Posterior vena cava (tissue), 2 donors: ENCODE measurements at places on chromosomes 3 and 15. TPM values are rescaled to one million over a fixed set of nuclear protein-coding genes. Genes with fewer than 3 reads are reported as not detected.

DNA sequence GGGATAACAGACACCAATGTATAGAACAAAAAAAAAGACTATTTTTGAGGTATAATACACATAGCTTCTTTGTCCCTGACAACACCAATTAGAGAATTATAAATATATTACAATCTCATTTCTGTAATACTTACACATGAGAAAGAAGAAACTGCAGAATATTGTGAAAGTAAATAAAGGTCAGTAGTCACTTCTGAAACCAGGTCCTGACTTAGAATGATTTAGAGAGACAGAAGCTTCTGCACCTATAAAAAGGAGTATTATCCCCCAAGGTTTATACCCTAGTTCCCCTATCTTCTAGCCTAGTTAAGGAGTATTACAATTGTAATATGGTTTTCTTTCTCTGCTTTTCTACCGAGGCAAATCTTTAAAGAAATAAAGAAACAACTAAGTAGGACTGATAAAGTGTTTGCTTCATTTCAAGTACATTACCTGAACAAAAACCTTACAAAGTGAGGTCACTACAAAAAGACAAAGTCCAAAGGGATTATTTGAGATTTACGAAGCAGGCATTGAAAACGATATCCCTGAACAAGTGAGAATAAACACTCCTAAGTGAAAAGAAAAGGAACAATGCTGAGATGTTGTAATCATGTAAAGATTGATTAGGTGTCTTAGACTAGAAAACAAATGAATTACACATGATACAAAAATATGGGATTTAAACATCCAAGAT, 103.0 kb downstream of the GBE1 start:
- no peak for DNase-seq

DNA sequence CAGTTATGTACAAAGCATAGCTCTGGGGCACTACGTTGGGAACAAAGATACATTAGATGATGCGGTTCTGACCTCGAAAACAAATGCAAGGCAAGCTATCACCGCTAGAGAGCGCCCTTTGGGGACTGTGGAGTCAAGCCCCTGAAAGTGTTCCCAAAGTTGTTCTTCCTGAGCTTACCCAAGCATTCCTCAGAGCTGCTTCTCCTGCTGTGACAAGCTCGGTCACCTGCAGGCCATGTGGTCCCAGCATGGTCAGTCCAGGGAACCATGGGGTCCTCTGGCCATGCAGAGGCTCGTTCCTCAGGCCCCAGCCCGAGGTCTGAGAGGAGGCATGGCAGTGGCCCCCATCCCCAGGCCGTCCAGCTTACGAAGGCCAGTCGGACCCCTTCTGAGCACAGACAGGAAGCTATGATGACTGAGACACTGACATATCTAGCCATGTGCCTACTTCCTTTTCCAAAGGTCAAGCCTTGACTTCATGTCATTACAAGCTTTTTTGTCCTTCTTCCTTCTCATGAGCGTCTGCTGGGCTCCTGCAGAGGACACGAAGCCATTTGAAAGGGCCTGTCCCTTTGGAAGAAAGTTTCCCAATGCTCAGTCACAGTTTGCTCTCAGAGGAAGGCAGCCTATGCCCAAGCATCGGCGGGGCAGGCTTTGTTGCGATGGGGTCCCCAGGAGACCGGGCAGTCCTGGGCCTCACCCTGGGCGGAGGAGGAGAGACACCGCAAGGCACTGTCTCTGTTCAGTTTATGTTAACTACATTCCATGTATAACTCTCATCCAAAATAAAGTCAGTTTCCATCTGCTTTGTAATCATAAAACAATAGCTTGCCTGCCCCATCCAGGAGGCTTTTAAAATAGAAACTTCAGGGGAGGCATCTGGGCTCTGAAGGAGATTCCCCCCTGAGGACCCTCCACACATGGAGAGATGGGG, 79.3 kb downstream of the ATP10A start:
- peak; percentile 77 for DNase-seq

Gene ZNF620
- 3.6 TPM for total RNA-seq

DNA sequence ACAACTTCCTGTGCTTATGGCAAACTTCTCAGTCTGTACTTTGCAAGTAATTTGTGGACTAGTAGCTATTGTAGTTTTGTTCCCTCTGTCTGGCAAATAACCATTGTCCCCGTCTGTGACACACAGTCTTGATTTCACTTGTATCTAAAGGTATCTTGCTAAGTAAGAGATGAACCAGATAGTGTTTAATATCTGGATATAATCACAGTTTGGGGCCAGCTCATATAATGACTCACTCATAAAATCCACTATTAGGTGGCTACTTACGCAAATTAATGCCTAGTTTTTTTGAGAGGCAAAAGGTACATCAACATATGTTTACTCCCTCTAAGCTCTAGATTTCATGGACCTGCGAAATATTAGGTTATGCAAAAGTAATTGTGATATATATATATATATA, 30.4 kb downstream of the VGLL3 start:
- no peak for DNase-seq

DNA sequence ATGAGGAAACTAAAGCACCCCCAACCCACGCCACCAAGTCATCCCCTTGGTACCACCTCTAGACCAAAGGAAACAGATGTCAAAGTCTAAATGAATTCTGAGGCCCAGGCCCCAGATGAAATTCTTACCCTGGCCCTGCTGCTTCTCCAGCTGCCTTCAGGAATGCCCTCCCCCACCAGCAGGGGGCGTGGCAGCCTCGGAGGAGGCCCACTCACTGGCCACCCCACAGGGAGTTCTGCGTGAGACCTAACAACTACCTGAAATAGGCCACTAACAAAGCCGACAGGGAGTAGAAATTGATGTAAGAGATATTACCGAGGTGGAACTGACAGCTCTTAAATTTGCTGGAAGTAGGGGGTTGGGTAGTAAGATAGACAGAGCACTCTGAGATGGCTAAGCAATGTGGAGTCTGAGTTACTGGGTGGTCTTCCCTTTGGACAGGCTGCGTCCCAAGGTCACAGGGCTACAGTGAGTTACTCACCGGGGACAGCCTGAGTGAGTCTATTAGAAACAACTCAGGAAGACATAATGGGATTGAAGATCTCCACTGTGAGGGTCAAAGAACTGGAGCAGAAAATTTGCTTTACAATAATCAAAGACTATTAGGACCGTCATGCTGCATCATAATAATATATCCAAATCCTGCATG, 240.7 kb downstream of the SHOX2 start:
- no peak for DNase-seq

GRCh38 chr3:41267975-41268640, 68.8 kb downstream of the CTNNB1 start:
- DNase-seq, result no peak

Gene BUB1B
- total RNA-seq, result 0.86 TPM

Gene DLEC1
- 0.51 TPM for total RNA-seq

Gene CNOT10
- total RNA-seq, result 26.5 TPM

GRCh38 chr15:93055211-93055610, 33.8 kb downstream of the RGMA start:
- DNase-seq, result no peak

Gene CCDC39
- total RNA-seq, result 0.90 TPM

Gene ABI3BP
- 470 TPM for total RNA-seq

GRCh38 chr3:66038726-66039589, at the start of gene MAGI1:
Gene MAGI1 (minus strand): TSS chr3:66038918. CDS start chr3:66038308, 610 bp downstream.
- DNase-seq, result peak; percentile 95

Gene IVD
- 38.9 TPM for total RNA-seq

DNA sequence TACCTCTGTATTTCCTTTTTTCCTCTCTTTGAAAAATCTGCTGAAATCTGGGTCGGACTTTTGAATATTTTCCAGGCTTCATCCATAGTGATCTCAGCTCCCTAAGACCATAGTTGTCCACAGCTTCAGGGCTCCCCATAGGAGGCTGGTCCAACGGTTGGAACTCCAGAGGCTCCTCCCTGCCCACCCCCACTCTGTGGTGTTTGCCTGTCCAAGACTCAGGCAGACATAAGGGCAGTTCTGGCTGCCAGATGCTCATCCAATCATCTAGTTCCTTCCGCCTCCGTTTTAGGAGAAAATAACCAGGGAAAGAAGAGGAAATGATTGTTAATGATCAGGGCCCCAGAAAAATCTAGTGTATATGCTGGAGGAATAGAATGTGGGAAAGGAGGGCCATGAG, 27.9 kb upstream of the PRTG start:
- DNase-seq, result no peak

Gene SLC51A
- not detected for total RNA-seq

GRCh38 chr15:80455051-80455648, 51.0 kb downstream of the ARNT2 start:
- DNase-seq, result no peak

Gene C3orf85
- not detected for total RNA-seq

GRCh38 chr3:45955017-45955647, 11.9 kb downstream of the CXCR6 start:
- DNase-seq, result no peak

Gene SNX33
- 30.9 TPM for total RNA-seq

DNA sequence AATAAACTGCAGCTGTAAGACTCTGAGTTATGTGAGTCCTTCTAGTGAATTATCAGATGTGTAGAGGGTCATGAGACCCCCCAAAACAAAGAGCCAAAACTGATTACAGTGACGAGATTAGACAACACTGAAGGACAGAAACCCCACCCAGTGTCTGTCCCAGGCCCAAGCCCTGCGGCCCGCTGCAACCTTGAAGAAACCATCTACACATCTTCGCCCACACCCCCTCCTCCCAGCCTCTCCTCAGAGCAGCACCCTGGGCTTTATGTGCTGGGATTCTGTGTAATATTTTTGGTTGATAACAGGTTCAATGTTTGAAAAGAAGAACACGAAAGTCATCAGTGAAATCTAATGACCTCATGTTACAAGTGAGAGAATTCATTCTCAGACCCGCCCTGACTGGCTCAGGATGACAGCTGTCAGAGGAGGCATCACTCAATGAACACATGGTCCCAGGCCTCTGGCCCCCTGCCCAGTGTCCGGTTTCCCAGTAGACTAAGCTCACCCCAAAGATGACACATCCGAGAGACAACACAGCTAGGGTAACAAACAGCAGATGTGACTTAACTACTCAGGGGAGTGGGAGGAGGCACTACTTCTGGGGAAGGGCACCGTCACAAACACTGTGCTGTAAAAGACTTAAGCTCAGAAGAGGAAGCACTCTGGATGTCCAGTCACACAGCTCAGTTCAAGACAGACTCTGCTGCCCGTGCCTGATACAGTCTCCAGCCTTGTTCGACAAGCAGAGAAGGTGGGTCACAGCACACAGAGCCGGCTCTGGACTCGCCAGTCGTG, 48.9 kb downstream of the NIPA2 start:
- DNase-seq, result peak; percentile 72

DNA sequence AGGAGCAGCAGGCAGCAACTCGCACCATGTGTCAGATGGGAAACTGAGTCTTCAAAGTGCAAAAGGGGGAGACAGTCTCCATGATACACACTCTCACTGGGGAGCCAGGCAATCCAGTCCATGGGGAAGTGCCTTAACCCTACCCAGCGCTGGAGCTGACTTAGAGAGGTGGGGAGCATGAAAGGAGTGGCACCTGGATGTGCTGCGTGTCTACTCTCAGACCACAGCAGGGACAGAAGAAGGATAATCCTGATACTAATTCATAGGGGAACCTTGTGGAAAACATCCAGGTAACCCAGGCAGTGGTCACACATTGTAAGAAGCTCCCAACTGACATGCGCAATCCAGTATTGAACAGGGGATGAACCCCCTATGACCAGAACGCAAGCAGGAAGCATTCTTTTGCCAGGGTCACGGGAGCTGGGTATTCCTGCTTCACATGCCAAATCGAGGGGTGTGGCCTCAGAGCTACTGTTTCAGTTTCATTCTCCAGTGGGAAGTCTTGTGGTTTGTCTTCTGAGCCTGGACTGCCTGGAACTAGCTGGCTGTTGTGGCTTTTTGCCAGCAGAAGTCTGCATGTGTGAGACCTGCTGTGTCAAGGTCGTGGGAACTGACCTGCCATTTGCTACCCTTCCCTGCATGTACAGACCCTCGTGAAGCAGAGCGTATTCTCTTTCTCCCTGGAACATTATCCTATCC, 367.6 kb upstream of the NDN start:
- no peak for DNase-seq

GRCh38 chr15:81197255-81197630, 564 bp downstream of the IL16 start:
- no peak for DNase-seq

- no peak for DNase-seq
Measured at GRCh38 chr3:173191611-173192010, 50.6 kb upstream of the SPATA16 start.

- no peak for DNase-seq
Measured at GRCh38 chr3:30518872-30519271, 87.5 kb upstream of the TGFBR2 start.

GRCh38 chr15:39924437-39924836, 4.4 kb upstream of the GPR176 start:
- no peak for DNase-seq

Gene RHO
- not detected for total RNA-seq

Gene IL5RA
- total RNA-seq, result 0.46 TPM

Gene SCG3
- 0.14 TPM for total RNA-seq

GRCh38 chr15:87680208-87680607, 576.3 kb downstream of the NTRK3 start:
- DNase-seq, result no peak

GRCh38 chr3:82743196-82743595, 981.8 kb upstream of the GBE1 start:
- DNase-seq, result no peak

GRCh38 chr3:105837143-105837740, 31.6 kb downstream of the CBLB start:
- no peak for DNase-seq

Gene ERC2
- total RNA-seq, result 0.14 TPM

Gene P3H2
- total RNA-seq, result 20.5 TPM

DNA sequence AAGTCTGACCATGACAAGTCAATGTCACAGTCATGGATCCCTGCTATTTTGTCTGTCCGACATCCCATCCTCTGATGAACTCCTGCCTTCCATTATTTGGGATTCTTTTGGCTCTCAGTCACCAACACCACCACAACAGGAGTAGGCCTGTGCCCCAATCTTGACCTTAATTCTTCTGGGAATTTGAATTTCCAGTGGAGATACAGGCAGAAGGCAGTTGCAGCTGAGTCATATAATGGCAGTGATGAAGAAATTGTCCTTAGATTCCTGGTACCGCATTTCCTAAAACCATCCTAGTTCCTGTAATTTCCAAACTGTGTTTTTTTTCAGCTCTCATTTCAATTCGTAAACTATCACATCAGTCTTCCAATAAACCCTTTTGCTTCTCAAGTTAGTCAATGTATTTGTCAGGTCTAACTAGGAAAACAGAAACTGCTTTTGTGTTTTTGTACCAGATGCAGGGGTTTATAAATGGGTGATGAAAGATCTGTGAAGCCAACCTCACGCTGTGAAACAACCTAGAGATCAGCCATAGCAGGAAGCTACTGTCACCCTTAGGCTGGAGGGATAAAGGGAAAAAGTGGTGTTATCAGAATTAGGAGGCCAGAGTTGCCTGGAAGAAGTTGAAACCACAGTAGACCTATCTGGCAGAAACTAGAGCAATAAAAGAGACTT, 126.3 kb upstream of the TMEM108 start:
- DNase-seq, result no peak
